H1 (cell line): ENCODE measurements at places on chromosomes 2 and 18.

- no peak for DNase-seq
These were observed 1.7 kb downstream of the ROCK2 start for GRCh38 chr2:11342551-11343367.

DNA sequence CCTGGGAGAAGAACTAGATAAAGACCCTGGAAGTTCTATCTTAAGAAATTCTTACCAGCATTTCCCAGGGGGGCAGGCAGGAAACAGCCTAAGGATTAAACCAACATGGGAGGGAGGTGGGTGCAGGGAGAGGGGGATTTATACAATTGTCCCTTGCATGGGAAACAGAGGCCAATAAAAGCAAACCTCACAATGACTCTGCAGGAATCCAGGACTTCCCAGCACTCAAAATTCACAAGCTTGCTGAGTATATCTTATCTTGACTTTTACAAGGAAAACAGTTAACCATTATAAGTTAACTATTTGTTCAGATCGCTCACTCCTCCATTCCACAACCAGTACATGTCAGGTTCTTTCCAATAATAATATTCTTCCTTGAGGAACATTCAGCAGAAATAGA is 241.3 kb downstream of the MREG start:
- DNase-seq, result no peak

DNA sequence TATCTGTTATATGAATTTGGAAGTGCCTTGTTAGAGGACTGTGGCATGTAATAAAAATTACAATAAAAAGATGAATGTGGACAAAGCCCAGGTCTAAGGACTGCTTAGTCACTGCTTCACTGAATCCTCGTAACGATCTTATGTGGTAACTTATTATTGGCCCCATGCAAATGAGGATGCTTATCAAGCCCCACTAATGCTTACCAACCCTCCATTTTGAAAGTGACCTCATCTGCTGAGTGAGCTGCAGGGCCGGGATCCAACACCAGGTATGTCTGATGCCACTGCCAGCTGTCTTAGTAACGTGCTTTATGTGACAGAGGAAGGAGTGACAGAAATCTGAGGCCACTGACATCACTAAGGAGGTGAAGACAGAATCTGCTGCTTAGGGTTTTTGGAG is 65.3 kb upstream of the CCDC85A start:
- DNase-seq, result no peak

DNA sequence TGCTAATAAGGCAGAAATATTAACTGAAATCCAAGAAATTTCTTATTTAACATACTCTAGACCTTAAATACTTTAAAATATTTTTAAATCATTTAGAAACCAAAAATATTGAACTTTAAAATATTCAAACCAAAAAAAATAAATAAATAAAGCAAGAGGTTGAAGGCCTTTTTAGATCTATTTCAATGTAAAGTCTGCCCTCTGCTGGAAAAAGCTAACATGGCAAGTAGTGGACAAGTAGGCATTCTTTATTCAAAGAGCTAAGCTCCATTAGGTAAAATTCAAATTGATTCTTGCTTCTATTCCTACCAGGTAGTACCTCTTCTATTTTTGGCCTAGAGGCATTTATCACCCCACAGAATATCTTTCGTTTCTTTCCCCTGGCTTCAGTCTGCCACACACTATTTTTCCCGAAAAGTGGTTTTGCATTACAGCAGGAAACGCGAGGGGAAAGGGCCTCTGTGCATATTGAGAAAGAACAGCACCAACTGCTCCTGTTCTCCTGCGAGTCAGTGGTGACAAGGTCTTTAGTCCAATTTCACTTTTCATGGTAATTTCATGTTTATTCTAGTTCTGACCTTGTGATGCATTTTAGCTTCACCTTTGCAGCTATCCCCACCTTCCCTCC is 20.4 kb downstream of the IFIH1 start:
- DNase-seq, result peak; percentile 70

GRCh38 chr2:100011272-100011731 is 131.1 kb downstream of the AFF3 start:
- DNase-seq, result no peak

- no peak for DNase-seq
These were observed 11.9 kb downstream of the GBX2 start for GRCh38 chr2:236156095-236156859.

GRCh38 chr2:14261771-14262170 is 370.7 kb upstream of the LRATD1 start:
- no peak for DNase-seq

DNA sequence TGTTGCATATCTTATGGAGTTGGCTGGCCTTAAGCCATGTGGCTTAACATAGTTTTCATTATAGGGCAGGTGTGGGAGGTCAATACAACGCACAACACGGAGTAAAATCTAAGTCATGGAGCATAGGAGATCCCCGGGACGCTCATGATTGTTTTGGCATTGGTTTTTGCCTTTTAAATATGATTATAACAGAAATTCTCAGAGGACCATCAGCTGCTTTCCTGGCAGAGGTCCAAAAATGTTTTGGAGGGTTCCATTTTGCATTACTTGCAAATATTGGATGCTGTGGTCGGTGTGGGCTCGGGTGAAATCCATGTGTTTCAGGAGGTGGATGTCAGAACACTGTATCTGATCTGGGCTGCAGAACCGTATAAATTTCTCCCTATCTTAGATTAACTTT is 3.4 kb downstream of the NCOA1 start:
- DNase-seq, result no peak

- DNase-seq, result no peak
These were observed 371.5 kb downstream of the NUP35 start for GRCh38 chr2:183495589-183496267.

GRCh38 chr18:56959120-56959519 is 187.8 kb upstream of the BOD1L2 start:
- DNase-seq, result no peak

DNA sequence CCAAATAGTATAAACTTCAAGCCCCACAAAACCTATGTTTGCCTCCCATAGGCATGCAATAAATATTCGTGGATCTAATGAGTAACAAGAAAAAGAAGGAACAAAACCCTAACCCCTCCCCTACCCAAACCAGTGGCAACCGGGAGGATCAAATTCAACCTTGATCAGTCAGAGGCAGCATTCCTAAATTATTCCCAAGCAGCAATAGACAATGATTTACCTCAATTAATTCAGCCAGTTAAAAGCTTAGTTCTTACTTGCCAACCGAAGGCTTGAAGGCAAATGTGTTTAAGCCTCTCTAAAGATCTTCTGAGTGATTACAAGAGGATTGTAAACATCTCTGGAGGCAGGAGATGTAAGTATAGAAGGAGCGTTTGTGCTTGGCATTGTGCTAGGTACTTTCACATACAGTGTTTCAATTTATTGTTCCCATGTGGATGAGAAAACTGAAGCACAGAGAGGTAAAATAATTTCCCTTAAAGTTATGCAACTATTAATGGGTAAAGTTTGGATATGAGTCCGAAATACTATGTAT is 197.7 kb downstream of the MTX2 start:
- no peak for DNase-seq

GRCh38 chr18:50190236-50190635 is 4.7 kb downstream of the MYO5B start:
- DNase-seq, result no peak
